ENCODE measurements at places on chromosomes 6 and 20. TPM values are rescaled to one million over a fixed set of nuclear protein-coding genes. Genes with fewer than 3 reads are reported as not detected.

Gene ZC3H12D
- 0.17 TPM for total RNA-seq

Gene DEF6
- 0.88 TPM for total RNA-seq

Gene BEND3
- 3.5 TPM for total RNA-seq

Gene DUSP15
- 0.34 TPM for total RNA-seq

Gene STMN3
- 1.2 TPM for total RNA-seq

Gene DEFB124
- not detected for total RNA-seq

Gene C6orf52
- not detected for total RNA-seq

Gene PDYN
- not detected for total RNA-seq

Gene SLC17A2
- not detected for total RNA-seq

Gene KIF3B
- total RNA-seq = 34.0 TPM

Gene ADGRB3
- total RNA-seq = not detected

Gene AGER
- total RNA-seq = 0.85 TPM

Gene SYCP2
- 3.1 TPM for total RNA-seq

Gene CPNE1
- total RNA-seq = 159 TPM

Gene DACT2
- total RNA-seq = not detected

Gene LTV1
- total RNA-seq = 17.0 TPM

Gene FAM209A
- not detected for total RNA-seq

Gene VSX1
- total RNA-seq = not detected

Gene SLC22A16
- not detected for total RNA-seq

Gene POM121L2
- not detected for total RNA-seq

Gene GMPR
- 26.0 TPM for total RNA-seq

Gene HRH3
- total RNA-seq = not detected

Gene CALHM4
- total RNA-seq = not detected

Gene MATN4
- total RNA-seq = 0.17 TPM

Gene MYB
- total RNA-seq = 0.19 TPM

Gene MRAP2
- total RNA-seq = 3.1 TPM

Gene STX16
- total RNA-seq = 53.5 TPM

Gene SLC35B3
- total RNA-seq = 23.0 TPM

Measured in dermis blood vessel endothelial cell (primary cell).